ENCODE measurements at places on chromosomes 6 and 20.

GRCh38 chr6:41801380-41801779 lies 13.9 kb downstream of the TOMM6 start:
- no peak for DNase-seq

GRCh38 chr20:51469578-51470498 lies 72.7 kb downstream of the NFATC2 start:
- no peak for DNase-seq

DNA sequence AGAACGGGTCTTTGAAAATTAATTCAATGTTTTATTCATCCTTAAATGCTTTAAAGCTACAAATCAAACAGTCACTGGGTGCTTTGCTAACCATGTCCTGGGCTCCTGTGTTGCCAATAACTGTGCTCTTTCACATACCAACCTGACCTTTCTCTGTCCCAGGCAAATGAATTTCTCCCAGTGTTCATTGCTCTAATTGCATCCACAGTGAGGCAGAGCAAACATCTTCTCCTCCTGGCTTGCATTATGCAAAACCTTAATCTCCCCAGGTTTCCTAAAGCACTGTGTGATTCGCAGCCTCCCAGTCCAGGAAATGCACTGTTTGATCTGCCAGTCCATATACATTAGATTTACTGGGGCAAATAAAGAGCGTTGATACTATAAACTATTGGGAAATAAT lies 219.0 kb downstream of the PREX1 start:
- DNase-seq, result no peak

DNA sequence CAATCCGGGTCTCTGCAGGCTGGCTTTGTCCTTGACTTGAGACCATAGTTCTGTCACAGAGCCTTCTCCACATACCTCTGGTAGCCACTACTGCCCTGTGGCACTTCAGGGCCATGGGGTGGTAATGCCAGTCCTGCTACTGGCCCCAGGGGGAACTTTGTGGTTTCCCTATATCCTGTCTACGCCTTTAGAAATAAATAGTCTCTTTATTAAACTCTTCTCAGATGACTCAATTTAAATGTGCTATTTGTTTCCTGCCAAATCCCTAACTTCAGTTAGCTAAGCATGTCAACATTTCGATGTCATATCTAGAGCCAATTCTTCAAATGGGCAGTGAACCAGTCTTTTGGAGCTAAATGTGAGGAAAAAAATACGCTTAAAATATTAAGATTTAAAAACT lies 60.1 kb downstream of the SEL1L2 start:
- DNase-seq, result no peak

Measured in cardiac septum (tissue), 1 donor.